ENCODE measurements at places on chromosomes 12 and 14.

DNA sequence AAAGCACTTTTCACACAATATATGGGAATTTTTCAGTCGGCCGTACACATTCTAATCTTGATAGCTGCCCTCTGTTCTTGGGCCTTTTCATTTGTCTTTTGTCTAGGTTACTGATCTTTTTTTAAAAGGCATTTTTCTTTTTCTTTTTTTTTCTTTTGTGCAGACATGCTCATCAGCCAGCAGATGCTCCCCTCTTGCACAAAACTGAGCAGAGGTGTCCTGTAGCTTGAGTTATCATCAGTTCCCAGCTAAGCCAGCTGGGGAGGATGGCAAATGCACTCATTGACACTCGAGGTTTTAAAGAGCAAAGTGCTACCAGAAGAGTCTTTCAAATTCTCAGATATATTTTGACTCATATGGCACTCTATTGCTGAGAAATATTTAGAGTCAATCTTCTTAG is 913.9 kb upstream of the SEL1L start:
- DNase-seq = peak; percentile 23

- peak; percentile 14 for DNase-seq
Measured at GRCh38 chr12:19323805-19324204, 115.5 kb upstream of the AEBP2 start.

- DNase-seq = no peak
Measured at GRCh38 chr14:74620497-74620921, 8.5 kb upstream of the LTBP2 start.

DNA sequence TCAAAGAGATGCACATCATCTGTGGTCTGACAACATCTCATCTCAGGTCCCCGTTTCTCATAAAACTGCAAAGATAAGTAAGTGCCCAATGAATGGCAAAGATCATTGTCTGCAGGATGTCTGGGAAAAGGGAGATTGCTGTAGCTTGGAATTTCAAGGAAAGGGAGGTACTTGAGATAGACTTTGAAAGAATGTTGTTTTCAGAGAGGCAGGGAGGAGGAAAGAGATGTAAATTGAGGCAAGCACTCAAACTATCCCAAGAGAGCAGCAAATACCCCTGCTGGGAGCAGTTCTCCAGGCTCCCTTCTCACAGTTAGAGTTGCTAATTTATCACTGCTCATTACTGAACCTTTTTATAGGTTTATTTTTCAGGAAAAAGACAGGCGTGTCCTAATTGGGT is 107.1 kb downstream of the MYRFL start:
- no peak for DNase-seq

- DNase-seq = no peak
Measured at GRCh38 chr14:89504602-89505313, 87.7 kb upstream of the FOXN3 start.

GRCh38 chr14:91509083-91509877 is 830 bp downstream of the PPP4R3A start:
- peak; percentile 31 for DNase-seq

DNA sequence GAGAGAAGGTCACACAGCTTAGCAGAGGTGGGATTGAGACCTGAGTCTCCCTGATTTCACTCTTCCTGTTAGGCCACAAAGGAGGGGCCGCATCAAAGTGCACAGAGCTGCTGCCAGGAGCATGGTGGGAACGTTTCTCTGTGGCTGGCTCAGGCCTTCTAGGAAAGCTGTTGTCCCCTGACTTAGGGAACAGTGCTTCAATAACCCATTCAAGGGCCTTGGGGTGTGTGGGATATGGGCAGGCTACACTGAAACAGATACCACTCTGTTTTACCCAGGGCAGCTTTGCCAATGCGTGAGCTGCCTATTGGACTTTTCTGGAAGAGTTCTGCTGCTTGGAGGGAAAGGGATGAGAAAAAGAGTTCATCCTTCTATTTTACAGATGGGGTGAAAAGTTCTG is 110.0 kb downstream of the ADCK1 start:
- DNase-seq = no peak

DNA sequence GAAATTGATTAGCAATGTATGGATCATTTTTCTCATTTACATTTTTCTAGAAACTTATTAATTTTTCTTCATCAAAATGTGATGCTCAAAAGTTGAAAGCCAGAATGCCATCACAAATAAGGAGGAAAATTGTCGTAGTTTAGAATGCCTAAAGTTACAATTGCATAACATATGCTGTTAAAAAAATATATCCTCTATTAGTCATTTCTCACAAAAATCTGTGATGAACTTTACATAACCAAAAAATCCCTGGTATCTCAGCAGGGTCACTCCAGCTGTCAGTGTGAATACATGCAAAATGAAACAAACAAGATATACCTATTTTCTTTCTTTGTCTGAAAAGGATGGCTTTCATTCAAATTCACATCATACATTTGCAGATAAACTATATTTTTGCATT is 358.9 kb downstream of the PAWR start:
- DNase-seq = no peak

- no peak for DNase-seq
Measured at GRCh38 chr12:768434-768833, 16.1 kb downstream of the WNK1 start.

GRCh38 chr14:38469156-38469555 is 213.3 kb upstream of the CLEC14A start:
- DNase-seq = no peak

GRCh38 chr14:29310757-29311156 is 544.2 kb downstream of the FOXG1 start:
- no peak for DNase-seq

DNA sequence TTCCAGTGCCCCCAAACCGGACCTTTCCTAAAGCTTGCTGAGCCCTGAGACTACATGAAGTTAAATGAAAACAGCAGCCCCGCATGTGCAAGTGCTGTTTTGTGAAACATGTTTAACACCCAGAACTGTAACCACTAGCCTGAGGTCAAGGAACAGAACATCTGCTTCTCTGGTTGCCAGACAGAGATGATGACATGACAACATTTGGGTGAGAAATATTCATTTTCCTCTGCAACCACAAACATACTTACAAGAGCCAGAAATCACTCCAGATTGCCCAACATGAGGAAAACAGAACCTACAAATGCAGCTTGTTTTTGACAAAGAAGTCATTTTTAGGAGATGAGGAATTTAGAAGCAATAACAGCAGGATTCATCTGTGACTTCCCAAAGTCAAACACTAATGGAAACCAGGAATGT is 110.4 kb downstream of the BCAT1 start:
- DNase-seq = peak; percentile 90

DNA sequence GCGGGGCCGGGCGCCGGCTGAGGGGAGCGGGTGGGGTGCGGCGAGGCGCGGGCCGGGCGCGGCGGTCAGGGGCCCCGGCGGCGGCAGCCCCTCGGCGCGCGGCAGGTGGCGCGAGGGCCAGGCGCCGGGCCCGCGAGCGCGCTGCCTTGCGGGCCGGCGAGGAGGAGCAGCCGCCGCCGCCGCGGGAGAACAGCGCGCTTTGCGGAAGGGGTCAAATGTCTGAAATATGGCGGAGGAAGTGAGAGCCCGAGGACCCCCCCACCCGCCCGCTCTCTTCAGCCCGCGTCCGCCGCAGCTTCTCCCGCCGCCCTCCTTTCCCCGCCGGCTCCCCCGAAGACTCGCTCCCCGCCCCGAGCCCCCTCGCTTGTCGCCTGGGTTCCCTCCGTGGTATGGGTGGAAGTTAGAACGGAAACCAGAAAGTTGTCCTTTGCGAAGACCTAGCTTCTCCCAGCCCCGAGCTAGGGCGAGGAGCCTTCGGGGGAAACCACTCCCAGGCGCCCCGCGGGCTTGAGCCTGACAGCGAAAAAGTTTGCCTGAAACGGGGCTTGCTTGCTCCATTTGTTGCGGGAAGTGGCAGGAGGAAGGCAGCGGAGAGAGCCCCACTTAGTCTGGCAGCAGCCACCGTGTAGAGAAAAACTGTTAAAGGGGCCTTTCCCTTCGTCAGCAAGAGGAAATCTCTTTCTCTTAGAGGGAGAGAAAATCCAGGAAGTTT is 551 bp downstream of the RAP1B start:
- DNase-seq = peak; percentile 95

DNA sequence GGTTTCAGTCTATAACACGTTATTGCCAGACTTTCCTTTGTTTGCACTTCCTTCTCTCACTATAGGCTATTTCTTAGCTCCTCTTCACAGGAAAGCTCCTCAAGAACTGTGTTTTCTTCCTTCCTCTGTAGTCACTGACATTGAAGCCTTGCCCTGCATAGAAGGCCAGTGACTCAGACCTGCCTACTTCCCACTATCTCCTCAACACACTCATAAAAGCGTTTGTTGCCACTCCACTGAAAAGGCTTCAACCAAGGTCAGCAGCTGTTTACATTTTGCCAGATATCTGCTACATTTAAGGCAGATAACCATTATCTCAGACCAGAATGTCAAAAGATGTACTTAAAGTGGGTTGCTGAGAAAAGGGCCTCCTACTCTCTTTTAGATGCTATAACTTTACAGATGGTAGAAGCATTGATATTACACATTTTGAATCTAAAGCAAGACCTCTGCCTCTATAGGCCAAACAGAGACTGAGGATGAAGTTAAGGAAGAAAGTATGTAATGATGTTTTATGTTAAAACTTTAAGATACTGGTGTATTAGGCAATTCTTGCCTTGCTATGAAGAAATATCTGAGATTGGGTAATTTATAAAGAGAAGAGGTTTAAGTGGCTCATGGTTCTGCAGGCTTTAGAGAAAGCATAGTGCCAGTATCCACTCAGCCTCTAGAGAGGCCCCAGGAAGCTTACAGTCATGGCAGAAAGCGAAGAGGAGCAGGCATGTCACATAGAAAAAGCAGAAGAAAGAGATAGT is 233.3 kb upstream of the FLRT2 start:
- no peak for DNase-seq

GRCh38 chr12:52980650-52981423 is 25.4 kb upstream of the EIF4B start:
- peak; percentile 95 for DNase-seq

DNA sequence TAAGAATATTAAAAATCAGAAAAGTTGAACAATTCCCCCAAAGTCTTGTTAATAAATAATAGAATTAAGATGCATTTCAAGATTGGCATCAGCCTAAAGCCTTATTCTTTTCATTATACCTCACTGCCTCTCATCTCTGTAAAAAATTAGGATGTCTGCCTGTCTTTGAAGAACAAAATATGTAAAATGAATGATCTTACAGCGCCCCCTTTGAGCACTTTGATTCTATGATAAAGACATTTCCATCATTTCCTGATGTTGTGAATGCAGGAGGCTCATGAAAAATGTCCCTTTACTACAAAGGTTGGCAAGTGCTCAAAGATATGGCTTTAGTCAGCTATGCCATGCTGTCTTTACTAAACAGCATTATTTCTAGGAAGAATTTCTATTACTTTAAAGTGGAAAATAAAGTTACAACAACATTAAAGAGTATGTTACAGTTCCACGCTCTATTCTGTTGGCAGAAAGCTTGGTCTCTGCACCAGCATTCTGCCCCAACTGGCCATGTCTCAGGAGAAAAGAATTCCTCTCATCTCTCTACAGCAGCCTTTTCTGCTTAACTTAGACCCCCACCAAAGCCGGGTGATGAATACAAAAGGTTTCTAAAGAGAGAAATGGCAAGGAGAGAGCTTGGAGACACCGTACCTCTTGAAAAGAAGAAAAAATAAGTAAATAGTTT is 95.1 kb downstream of the LLPH start:
- DNase-seq = peak; percentile 68

- DNase-seq = peak; percentile 89
Measured at GRCh38 chr14:32509632-32510187, 180.6 kb downstream of the AKAP6 start.

GRCh38 chr14:55814064-55814463 is 234.1 kb downstream of the KTN1 start:
- no peak for DNase-seq

- no peak for DNase-seq
Measured at GRCh38 chr14:96112032-96112431, 72.9 kb downstream of the C14orf132 start.

GRCh38 chr14:71193663-71194062 is 286.4 kb downstream of the PCNX1 start:
- no peak for DNase-seq

- peak; percentile 68 for DNase-seq
Measured at GRCh38 chr14:44846232-44846824, 115.4 kb downstream of the KLHL28 start.

DNA sequence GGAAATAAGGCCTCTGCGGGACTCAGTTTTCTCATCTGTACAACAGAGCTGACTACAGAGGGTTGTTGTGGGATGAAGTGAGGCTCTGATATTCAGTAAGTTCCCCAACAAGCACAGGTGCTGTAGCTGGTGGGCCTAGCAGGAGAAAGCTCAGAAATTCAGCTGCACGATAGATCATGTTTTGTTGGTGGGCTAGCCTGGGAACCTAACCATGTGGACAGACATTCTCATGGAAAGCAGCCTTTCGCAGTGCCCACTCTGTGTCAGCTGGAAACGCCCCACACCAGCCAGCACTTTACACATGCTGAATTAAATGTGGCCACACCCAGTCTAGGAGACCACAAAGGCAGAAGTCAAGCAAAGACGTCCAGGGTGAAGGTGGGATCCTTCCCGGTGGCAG is 16.1 kb downstream of the PITPNM2 start:
- DNase-seq = no peak

- DNase-seq = peak; percentile 28
Measured at GRCh38 chr14:25140411-25140810, 90.5 kb upstream of the STXBP6 start.

GRCh38 chr12:85755760-85756159 is 80.4 kb downstream of the RASSF9 start:
- DNase-seq = no peak

DNA sequence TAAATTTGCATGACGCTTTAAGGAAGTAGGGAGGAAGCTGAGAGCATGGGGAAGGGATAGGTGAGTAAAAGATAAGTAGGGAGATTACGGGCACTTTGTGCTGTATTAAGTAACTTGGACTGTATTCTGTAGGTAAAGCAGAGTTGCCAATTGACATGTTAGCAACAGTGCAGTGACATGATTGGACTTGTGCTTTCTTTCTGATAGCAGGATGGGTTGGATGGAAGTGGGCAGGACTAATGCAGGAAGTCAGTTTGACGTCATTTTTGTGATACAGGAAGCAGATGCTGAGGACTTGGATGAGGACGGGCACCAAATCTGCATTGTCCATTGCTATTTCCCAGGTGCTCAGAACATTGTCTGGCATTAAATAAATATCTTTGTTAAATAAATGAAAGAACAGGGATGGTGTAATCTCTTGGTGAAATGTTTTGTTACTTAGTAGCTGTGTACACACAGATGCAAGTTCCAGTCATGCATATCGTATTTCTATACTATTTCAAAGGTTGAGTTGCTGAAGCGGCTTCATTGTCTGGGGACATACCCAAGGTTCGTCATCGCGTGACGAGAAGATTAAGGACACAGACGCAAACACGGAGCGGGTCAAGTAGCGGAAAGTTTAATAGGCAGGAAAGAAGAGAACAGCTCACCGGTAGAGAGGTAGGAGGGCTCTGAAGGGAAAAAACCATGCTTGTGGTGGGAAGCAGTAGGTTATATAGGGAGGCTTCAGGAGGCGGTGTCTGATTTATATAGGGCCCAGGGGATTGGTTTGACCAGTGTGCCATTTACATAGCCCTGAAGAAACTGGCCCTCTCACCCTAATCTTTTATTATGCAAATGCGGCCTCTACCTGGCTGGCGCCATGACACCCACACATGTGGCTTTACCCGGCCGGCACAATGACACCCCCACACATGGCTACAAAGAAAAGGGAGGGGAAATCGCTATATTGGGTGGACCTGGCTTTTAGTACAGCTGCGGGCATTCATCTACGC is 30.7 kb downstream of the GUCY2C start:
- no peak for DNase-seq
